ENCODE measurements at places on chromosomes 16 and 17.

DNA sequence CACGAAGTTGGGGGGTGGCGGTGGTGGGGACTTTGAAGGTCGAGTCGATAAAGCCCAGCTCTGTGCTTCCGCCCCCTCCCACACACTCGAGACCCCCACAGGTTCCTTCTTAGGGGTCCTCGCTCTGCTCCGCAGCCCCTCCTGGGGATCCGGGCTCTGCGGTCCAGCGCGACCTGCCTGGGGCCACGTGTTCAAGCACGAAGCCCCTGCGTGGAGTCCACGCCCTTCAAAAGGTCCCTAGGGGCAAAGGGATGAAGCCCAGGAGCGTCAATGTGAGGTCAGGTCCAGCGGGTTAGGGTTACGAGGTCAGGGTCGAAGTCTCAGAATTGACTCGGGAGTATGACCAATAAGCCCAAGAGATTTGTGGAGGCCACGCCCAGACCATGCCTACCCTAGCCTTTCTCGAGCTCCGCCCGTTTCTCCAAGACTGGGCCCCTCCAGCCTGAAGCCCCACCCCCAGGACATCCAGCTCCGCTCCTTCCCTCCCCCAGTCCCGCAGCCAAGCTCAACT is 786 bp upstream of the CACNA1G start:
- no peak for DNase-seq

DNA sequence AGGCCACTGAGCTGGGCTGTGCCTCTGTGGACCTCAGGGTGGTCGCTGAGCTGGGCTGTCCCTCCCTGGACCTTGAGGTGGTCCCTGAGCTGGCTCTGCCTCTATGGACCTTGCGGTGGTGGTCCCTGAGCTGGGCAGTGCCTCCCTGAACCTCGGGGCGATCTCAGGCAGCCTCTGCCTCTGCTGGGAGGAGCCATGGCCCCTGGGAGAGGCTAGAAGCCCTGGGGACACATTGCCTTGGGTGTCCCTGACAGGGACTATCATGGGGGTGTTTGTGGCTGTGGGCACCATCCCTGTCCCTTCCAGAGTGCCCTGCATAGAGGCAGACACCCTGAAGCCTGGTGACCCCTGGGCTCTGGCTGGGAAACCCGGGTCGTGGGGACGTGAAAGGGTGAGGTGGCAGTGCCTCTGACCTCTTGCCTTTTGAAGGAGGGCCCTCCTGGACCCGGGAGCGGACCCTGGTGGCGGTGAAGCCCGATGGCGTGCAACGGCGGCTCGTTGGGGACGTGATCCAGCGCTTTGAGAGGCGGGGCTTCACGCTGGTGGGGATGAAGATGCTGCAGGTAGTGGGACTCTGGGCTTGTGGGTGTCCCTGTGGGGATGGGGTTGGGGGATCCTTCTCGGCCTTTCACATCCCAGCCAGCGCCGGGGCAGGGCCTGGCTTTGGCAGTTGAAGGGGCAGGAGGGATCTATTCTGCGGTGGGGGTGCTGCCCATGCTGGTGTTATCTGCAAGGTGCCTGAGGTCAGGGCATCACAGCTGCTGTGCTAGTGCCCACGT is 1.8 kb downstream of the NME4 start:
- DNase-seq: no peak

DNA sequence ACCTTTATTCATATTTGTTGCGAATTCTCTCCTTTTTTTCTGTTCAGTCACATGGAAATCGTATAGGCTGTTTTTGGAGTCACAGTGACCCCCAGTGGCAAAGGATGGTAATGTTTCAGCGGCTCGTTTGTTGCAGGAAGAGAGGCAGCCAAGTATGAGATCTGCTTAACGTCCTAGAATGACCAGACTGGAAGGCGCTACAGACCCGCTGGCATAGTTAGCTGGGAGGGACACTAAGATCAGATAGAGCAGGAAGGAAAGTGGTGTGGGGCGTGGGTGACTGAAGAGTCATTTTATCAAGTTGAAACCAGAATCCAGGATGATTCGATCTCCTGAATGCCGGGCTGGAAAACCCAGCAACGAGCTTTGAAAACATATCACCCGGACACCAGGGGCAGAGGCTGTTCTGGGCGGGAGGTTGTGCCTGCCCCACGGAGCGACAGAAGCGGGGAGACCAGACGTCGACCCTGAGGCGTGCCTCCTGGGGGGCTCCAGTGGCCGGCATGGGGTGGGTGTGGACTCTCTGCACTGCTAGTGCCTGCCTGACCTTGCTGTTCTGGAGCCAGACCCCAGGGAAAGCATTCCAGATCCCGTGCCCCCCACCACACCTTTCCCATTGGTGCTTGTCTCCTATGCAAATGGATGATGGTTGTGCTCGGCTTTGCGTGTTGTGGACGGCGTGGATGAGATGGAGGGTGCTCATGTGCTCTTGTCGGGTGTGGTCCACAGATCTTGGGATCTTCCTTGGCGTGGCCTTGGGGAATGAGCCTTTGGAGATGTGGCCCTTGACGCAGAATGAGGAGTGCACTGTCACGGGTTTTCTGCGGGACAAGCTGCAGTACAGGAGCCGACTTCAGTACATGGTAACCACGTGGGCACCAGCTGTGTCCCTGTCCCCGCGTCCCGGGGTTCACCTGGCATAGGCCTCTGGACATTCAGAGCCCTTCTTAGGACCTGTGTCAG is 7.7 kb downstream of the IL34 start:
- peak; percentile 13 for DNase-seq

GRCh38 chr17:28573040-28573380 is 1.7 kb upstream of the PIGS start:
- no peak for DNase-seq

DNA sequence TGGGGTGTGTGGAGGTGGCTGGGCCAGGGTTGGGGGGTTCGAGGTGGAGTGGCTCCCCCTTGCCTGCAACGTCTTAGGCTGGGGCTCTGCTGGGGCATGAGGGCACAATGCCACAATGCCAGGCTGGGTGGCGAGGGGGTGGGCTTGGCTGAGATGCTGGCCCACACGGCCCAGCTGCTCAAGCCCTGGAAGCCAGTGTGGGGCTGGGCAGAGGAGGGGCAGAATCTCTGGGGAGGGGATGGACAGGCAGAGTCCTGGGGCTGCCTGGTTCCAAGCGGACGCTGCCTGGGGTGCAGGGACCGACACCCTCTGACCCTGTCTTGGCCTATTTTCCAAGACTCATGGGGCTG is 37.5 kb upstream of the SSTR5 start:
- no peak for DNase-seq

Data from NCI-H1105 (cell line).